ENCODE measurements at places on chromosomes 11 and 22.

DNA sequence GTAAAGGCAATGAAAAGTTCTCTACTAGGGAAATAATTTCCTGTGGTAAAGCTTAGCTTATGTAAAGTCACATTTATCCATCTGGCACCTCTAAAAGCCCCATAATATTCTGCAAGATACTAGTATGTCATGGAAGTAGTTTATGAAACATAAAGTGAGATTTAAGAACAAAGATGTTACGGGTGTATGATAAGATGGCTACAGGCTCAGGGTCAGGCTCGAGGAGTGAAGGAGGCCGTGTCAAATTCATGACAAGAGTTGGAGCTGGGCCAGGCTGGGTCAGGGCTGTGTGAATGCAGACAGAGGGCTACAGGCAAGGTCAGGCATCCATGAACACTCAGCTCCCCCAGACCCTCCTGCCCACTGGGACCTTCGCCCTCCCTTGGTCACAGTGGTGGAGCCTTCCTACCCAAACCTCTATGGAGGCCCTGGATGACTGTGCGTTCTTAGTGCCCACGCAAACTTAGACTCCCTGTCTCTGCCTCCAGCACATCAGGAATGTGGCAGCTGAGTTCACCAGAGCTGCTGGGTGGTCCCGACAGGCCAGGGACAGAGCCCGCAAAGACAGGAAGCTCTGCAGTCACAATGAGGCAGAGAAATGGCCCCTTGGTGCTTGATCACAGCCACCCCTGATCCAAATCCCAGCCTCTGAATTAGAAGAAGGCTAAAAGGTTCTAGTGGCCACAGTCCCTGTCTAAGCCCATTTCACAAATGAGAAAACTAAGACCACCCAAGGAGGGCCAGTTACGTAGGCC lies 14.8 kb downstream of the IGLL5 start:
- DNase-seq = no peak

- DNase-seq = no peak
Measured at GRCh38 chr22:42977569-42977968, 37.4 kb downstream of the PACSIN2 start.

DNA sequence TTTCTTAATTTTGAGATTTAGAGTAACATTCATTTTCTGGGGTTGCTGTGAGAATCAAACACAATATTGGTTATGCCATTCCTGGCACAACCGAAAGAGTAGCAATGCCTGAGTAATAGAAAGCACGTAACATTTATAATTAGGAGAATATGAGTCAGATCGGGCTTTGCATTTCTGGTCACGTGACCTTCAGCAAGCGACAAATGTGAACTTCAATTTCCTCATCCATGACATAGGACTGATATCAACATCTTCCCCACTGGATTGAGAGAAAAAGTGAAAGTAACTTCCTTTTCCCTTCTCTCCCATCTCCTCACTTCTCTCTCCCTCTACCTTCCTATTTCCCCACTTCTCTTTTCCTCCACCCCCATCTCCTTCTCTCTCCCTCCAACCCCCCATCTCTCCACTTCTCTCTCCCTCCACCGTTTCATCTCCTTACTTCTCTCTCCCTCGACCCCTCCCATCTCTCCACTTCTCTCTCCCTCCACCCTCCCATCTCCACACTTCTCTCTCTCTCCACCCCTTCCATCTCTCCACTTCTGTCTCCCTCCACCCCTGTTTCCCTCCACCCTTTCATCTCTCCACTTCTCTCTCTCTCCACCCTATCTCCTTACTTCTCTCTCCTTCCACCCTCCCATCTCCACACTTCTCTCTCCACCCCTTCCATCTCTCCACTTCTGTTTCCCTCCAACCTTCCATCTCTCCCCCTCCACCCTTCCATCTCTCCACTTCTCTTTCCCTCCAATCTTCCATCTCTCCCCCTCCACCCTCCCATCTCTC lies 33.5 kb upstream of the CAT start:
- no peak for DNase-seq

DNA sequence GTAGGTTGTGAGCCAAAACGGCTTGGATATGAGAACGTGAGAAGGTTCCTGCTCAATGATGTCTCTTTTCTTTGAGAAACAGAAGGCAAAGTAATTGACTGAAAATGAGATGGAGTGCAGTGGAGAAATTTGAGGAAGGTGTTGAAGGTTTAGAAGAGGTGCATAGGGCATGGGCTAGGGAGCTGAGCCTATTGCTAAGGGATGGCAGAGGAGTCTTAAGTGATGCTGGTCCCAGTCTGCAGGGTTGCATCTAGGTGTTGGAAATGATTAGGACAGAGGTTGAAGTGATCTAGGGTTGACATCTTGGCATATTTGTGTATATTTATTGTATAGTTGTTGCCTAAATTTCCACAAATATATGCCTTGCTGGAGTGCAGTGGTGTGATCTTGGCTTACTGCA lies 2.3 kb downstream of the BIRC3 start:
- no peak for DNase-seq

DNA sequence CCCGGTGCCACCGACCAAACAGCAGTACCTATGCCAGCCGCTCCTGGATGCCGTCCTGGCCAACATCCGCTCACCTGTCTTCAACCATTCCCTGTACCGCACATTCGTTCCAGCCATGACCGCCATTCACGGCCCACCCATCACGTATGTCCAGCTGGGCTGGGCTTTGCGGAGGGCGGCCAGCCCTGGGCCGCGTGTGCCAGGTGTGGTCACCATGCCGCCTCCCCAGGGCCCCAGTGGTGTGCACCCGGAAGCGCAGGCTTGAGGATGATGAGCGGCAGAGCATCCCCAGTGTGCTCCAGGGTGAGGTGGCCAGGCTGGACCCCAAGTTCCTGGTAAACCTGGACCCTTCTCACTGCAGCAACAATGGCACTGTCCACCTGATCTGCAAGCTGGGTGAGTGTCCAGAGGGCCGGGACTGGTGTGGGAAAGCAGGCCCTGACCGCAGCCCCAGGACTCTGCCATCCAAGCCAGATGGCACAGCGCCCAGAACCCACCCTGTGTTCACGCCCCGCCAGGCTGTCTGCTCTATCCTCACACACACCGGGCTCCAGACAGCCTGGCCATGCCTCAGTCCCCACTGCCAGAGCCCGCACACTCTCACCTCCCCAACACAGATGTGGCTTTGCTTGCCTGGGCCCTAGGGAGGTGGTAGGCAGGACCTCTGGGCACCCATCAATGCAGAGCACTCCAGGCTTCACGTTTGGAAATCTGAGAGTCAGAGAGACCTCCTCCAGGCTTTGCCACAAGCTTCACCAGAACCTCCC lies 77.6 kb downstream of the MED15 start:
- no peak for DNase-seq

DNA sequence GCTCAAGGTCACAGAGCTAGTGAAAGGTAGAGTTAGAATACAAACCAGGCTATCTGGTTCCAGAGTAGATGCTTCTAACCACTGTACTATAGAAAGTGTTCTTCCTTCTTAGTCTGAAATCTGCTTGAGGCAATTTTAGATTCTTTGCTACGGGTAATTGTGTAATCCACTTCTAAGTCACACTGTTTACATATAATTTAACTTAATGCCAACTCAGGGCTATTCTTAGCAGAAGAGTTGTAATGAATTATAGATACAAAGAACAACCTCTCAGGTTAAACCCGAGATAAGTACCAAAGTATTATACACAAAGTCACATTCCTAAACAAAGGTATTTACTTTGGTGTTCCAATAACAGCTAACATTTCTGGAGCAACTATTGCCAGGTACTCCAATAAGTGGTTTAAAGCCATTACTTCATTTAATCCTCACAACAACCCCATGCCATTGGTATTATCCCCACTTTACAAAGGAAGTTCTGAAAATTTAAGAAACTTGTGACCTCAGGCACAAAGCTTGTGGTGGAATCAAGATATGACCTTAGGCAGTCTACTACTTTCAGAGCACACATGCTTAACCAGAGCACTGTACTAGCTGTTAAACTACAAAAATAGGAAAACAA lies 31.1 kb upstream of the DDI1 start:
- DNase-seq = no peak

DNA sequence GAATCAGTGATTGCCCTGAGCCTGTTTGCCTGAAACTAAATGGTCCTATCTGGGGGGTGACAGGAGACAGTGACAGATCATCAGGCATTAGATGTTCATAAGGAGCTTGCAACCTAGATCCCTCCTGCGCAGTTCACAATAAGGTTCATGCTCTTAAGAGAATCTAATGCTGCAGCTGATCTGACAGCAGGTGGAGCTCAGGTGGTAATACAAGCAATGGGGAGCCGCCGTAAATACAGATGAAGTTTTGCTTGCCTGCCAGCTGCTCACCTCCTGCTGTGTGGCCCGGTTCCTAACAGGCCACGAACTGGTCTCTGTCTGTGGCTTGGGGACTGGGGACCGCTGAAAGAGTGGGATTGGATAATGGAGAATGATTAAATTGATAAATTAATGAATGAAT lies 14.0 kb downstream of the NOX4 start:
- DNase-seq = no peak

All from activated naive CD4-positive, alpha-beta T cell (primary cell).